ENCODE measurements at places on chromosomes 12 and 14.

DNA sequence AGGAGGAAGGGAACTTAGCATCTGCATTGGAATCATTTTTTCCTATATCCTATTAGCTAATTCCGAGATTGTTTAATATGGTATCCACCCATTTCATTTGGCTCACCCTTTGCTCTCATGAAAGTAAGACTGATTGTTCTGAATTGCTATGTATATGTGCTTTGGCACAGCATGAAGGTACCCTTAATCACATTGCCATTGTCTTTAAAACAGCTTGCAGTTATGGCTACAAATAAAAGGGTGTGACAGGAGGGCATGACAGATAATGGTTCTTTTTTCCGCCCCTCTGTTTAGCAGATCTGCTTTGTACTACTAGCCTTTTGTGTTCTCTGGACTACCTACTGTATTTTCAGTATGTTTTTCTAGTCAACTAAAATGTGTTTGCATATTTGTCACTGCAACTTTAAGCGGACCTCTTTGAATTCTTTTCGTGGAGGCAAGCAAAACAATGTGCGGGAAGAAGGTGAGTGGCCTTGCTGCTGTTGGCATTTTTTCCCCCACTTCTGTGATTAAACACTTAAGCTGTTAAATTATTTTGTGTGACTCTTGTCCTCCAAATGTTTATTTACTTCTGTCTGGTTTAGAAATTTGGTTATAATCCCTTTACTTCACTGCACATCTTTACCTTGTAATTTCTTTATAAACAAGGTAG lies 35.8 kb downstream of the FBXO34 start:
- DNase-seq = no peak

DNA sequence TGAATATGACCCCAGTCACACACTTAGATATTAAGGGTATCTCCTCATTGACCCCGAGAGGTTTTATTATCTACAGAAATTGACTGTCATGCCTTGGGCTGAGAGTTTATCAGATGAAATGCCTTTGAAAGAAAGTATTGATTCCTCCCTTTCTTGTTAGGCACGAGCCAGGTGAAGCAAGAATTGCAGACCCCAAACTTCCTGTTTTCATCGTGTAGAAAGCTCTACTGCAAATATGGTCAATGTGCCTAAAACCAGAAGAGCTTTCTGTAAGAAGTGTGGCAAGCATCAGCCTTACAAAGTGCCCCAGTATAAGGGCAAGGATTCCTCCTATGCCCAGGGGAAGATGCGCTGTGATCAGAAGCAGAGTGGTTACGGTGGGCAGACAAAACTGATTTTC lies 143.9 kb upstream of the FUT8 start:
- no peak for DNase-seq

DNA sequence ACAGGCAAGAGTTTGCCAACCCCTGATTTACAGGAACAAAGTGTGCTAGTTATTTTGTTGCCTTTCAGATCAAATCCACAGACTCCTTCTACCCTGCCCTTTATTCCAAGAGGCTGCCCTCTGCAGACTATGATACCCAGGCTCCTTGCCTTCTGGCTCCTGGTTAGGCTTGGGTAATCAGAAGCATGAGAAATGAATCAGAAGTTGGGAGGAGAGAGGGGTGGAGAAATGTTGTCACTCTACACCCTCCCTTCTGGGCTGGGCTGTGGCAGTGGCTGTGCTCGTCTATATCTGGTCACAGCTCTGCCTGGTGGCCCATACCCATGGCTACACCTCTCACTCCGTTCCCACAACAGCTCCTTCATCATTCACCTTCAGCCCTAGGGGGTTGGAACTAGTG lies 204.6 kb upstream of the PLXNC1 start:
- DNase-seq = no peak

DNA sequence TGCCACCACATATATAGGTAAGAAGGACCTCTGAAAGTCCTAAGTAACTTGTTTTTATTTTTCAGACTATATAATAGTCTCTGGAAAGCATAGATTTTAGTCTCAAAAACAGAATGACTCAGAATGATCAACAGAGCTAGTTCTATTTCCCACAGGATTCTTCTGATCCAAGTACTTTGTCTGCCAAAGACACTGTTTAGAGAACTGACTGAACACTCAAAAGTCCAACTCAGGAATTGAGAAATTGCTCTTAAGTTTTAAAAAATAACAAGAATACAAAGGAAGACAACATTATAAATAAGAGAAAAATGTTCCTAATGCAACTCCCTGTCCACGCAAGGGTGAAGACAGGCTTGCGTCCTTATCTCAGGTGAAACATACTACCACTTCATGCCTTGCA lies 29.0 kb downstream of the LGMN start:
- DNase-seq = no peak

DNA sequence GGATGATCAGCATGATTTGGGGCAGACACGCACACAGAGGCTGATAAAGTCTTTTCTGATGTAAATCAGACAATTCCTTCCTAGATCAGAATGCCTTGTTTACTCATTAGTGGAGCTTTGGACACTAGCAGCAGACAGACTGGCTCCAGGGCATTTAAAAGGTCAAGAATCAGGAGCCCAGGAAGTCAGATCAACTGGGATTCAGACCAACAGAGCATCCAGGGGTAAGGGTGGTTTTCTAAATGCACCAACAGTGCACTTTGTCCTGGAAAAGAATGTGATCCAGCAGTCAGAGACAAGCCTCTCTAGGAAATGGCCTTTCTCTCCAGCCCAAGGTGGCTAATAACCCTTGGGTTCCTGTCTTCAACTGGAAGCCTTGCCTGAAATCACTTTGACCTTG lies 405.3 kb downstream of the MED13L start:
- DNase-seq = no peak

- no peak for DNase-seq
Observed at GRCh38 chr14:28754209-28754985, 12.2 kb upstream of the FOXG1 start.

GRCh38 chr12:34605510-34605887 lies 583.2 kb downstream of the ALG10 start:
- DNase-seq = no peak
